ENCODE measurements at places on chromosomes 1 and 21.

DNA sequence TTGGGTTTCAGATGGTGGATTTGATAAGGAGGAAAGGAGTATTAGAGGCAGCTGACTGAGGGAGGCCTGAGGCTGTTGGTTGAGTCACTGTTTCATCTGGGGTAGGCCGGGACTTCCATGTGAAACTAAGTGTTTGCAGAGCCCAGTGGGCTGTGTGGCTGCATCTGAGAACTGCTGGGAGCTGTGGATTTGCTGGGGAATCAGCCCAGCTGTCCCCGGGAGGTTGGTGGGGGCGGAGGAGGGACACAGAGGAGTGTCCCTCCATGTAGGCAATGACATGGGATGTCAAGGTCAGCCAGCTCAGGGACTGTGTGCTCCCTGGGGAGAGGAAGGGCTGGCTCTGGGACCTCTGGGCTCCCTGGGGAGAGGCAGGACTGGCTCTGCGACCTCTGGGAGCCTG, 36.4 kb downstream of the SLC2A7 start:
- no peak for DNase-seq

- DNase-seq: no peak
These were observed 173 bp downstream of the FABP3 start for GRCh38 chr1:31372751-31373055.

DNA sequence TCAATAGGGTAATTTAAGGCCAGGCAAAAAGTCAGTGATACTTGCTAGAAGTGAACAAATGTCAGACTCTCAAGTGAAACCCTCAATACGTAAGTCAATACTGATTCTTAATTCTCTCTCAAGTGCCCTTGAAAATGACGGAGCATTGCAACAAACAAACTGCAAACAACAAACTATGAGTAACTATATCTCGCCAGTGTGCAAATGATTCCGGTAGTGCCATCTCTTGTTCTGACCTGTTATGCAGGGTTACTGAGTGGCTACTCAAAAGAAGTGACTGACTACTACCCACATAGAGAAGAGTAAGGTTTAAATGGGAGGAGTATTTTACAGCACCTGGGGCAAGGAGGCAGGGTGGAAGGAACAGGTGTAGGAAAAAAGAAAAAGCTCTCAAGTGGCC, 1.6 kb downstream of the SLC19A2 start:
- no peak for DNase-seq

DNA sequence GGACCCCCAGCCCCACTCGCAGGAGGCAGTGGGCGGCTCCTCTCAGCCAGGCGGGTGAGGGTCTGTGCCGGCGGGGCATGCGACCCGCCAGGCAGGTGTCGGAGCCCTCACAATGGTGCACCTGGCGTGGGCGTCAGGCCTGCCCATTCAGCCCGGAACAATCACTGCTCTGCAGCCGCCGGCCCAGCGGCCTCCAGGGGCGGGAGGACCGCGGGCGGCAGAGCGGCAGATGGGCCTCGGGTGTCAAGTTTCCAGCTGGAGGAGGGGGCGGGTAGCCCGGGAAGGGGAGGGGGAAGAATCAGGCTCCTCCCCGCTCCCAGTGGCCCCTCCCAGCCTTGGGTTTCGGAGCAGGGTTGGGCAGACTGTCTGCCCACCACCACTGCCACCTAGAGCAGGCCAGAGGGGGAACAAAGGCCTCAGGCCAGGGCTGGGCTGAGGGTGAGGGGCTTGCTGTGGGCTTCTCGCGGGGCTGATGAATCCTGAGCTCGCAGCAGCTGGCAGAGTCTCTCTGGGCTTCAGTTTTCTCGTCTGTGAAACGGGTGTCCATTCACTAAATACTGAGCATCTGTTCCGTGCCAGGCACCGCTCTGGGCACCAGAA, 39.5 kb upstream of the CASZ1 start:
- peak; percentile 32 for DNase-seq

- DNase-seq: no peak
These were observed 112.6 kb downstream of the GRIK1 start for GRCh38 chr21:29827236-29827635.

DNA sequence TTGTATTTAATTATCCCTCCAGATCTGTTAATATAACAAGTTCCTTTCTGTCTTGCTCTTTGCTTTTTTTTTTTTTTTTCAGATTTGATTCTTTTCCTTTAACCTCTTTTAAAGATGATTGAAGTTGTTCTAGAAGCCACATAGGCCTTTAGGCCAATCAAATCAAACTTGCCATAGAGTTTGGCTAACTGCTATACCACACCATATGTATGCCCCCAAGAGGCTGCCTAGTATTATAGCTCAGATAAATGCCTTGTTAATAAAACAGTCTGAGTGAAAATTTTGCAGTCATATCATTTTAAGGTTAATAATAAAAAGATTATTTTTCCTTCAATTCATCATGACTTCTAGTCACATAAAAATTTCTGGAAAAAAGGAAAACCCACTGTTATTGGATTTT, 696.0 kb upstream of the CHRM3 start:
- DNase-seq: no peak

DNA sequence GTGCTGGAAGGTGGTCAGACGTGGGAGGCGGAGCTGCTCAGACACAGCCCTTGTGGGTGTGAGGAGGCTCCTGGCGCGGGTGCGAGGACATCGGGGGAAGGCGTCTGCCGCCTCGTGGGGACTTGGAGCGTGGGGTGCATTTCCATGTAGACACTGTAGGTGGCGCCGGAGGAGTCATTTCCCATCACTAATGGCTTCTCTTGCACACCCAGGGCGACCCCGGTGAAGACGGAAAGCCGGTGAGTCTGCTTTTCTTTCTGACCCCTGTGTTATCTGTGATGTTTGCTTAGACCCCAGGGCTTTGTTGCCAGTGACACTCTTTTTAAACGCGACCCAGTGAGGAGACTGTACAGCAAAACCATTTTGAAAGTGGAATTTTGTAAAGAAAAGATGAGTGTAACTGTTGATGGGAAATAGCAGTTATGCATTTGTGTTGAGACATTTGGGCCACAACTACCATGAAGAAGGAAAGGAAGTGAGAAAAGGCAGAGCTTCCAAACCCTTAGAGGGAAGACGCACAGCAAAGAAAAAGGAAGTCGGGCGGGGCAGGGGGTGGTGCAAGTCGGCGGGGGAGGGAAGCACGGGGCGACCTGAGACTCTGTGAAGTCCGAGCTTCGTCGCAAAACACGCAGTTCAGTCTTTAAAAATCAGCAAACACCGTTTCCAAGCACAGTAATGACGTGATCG, 64.0 kb downstream of the SLC19A1 start:
- DNase-seq: peak; percentile 64

DNA sequence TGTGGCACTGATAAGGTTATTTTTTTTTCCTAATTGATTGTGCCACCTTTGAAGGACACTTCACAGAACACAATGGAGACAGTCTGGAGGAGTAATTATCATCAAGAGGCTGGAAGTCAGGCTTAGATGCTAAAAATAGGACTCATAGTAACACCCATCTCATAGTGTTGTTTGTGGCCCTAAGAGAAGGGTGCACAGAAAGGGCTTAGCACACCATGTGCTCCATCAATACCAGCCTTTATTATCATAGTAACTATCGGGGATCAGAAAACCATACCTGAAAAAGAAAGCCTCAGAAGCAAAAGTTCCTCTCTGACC, 11.9 kb downstream of the NIPAL3 start:
- DNase-seq: no peak

- no peak for DNase-seq
These were observed 48.4 kb upstream of the DNAJC6 start for GRCh38 chr1:65260851-65261473.

DNA sequence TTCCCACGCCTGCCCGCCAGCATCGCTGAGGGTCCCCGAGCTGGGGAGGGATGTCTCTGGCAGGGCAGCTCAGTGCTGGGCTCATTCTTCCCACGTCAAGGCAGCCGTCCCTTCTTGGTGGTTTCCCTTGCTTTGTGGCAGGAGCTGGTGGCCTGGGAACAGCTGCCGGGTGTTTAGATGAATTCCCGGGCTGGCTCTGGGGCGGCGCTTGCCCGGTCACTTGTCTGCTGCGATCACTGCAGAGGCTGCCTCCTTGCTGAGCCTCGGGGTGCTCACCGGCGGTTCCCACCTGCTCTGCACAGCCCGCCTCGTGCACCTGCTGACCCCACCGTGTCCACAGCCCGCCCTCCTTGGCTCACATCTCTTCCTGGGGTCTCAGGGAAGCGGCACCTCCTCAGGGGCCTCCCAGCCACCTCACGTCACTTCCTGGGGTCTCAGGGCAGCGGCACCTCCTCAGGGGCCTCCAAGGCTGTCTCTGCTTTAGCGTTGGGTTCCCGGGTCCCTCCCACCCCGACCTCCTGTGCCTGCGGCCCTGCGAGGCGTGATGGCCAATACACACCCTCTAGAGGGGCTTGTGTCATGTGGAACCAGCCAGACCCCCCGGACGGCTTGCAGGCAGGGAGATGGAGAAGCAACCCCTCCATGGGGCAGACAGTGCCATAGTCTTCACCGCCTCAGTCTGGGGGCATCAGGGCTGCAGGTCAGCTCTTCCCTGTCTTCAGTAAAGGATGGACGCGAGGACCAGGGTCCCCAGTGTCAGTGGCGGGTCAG, 13.5 kb downstream of the COL18A1 start:
- no peak for DNase-seq

DNA sequence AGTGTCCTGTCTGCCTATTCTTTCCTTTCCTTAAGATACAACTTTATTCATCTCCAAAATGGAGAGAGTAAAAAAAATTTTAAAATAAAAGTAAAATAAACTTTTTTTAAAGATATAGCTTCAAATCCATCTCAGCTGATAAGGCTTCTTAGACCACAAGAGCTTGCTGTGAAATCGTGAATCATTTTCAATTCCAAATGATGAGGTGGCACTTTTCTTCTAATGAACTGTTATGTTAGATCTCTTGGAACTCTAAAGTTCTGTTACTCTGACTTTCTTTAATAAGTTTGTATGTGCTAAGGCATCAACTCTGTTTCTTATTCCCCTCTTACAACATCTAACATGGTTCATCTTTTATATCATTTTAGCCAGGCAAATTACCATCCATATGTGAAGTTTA, 4.5 kb downstream of the SH3GLB1 start:
- DNase-seq: no peak

DNA sequence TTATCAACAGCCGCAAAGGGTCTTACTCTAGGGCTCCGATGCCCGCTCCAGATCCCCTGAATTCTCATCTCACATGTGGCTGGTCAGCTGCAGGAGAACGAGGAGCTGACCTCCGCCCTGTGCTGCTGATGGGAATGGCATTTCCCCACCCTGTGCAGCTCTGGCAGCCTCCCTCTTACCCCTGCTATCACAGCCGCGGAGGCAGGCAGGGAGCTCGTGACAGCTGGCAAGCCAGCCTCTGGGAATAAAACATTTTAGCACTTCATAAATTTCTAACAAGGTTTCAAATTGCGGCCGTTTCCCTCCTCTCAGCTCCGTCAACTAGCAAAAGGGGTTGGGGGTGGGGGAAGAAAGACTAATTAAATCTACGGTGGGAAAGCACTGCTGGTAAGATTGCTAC, 81.1 kb downstream of the DSCAM start:
- no peak for DNase-seq

DNA sequence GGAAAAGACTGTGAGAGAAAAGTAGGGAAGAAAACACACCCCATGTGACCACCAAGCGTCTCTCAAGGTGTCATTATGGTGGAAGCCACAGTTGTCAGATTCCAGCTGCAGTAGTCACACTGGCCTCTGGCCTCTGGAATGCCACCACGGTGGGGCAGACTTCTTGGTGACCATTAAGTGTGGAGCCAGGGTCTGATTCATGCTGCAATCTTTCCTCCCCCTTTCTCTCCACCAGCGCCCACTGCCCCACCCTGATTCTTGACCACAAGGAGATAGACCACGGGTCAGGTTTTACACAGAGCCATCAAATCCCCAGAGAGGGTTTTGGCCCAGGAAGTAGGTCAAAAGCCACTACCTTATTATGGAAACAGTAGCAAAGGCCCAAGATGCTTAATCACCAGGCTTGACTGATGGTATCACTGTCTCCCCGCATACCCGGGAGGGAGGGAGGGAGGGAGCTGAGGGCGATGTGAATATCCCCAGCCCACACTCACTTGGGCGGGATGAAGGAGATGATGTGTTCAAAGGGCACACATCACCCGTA, 52.7 kb upstream of the GRHL3 start:
- no peak for DNase-seq

DNA sequence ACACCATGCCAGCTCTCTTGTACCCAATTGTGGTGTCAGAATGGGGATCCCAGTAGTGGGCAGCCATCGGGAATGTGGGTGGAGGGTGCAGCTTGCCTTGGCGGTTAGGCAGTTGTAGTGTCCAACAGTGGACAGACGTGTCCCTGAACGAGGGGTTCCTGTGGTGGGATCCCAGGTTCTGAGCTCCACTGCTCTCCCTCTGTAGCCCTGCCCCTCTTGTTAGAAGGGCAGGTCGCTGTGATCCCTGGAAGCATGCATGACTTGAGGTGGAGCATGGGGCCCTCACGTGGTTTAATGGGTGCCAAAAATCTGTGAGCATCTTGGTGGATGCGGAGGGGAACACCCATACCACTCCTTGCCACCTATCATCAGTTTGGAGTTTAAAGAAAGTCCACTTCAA, 4.3 kb downstream of the GALNT2 start:
- no peak for DNase-seq

- DNase-seq: no peak
These were observed 68.2 kb downstream of the TMEM53 start for GRCh38 chr1:44605914-44606615.

DNA sequence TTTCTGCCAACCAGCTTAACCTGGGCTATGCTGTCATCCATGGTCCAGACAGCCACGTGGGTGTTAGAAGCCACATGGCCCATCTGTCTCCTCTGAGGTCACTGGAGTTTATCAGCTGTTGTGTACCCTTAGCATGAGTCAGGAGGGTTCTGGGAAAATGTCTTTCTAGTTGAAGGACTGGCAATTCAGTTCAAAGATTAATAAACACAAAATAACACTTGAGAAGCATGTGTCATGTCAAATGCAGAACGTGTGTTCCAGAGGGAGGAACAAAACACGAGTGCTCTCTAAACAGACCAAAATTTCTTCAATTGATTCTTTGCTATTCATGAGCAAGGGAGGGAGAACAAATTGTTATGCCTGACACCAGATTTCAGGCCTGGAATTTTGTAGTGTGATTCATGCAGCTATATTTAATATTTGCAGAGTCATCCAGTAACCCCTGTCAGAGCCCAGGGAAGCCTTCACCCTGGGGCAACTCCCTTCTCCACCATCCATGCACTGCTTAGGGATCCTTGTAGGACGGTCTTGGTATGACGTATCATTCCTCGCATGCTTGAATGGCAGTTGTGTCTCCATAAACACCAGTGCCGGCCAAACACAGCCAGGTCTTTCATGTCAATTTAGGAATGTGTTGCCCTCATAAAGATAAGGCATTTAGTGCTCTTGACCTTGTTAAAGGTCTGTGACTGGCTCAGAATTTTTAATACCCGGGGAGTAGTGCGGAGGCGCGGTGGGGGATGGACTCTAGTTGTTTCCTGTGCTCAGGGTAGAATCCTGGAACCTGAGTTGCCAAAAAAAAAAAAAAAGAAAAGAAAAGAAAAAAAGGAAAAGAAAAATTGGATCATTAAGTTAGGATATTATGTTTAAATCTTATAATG, 27.7 kb upstream of the DYRK1A start:
- DNase-seq: no peak

- DNase-seq: peak; percentile 21
These were observed 8.3 kb downstream of the WARS2 start for GRCh38 chr1:119132179-119132578.
